ENCODE measurements at places on chromosomes 6 and 20.

DNA sequence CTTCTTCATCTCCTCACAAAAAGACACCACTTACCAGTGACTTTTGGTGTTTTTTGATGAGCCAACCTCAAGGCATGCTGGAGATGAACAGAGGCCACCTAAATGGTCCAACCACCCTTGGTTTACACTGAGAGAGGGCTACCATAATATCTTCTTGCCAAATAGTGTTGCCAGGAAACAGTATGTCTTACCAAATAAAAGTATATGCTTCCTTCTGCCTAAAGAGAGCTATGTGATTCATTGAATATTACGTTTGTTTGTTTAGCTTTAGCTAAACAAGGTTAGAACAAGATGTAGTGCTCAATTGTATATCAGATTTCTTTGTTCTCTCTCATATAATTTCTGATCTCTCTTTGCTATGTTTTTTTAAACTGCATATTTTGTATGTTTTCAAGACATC is 40.6 kb upstream of the BMP6 start:
- H3K4me1 ChIP-seq = no peaks in the 10 kb centered on the region
- no peaks in the 10 kb centered on the region for H3K27me3 ChIP-seq
- no peak for DNase-seq
- H3K4me3 ChIP-seq = no peak overlapping the region
- no peak overlapping the region for H3K27ac ChIP-seq
- no peaks in the 10 kb centered on the region for H3K36me3 ChIP-seq

- no peak for DNase-seq
- no peaks in the 10 kb centered on the region for H3K36me3 ChIP-seq
- no peak overlapping the region for H3K27ac ChIP-seq
- H3K4me3 ChIP-seq = no peak overlapping the region
- no peaks in the 10 kb centered on the region for H3K27me3 ChIP-seq
These were observed 246.8 kb upstream of the STXBP5 start for GRCh38 chr6:146957181-146958093.

GRCh38 chr20:44648579-44648978 is 2.9 kb downstream of the ADA start:
- H3K27me3 ChIP-seq = no peaks in the 10 kb centered on the region
- peaks cover 4% of the 10 kb centered on the region for H3K4me1 ChIP-seq
- H3K27ac ChIP-seq = no peak overlapping the region
- DNase-seq = no peak
- H3K36me3 ChIP-seq = no peaks in the 10 kb centered on the region

DNA sequence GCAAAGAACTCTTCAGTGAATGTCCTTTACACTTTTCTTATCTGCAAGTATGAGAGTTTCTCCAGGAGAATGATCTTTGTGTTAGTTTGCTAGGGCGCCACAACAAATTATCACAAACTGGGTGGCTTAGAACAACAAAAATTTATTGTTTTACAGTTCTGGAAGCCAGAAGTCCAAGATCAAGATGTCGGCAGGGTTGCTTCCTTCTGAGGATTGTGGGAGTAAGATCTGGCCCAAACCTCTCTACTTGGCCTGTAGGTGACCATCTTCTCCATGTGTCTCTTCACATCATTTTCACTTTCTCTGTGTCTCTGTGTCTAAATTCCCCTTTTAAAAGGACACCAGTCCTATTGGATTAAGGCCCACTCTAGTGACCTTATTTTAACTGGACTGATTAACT is 103.0 kb downstream of the ADTRP start:
- H3K4me1 ChIP-seq = no peaks in the 10 kb centered on the region
- no peaks in the 10 kb centered on the region for H3K36me3 ChIP-seq

DNA sequence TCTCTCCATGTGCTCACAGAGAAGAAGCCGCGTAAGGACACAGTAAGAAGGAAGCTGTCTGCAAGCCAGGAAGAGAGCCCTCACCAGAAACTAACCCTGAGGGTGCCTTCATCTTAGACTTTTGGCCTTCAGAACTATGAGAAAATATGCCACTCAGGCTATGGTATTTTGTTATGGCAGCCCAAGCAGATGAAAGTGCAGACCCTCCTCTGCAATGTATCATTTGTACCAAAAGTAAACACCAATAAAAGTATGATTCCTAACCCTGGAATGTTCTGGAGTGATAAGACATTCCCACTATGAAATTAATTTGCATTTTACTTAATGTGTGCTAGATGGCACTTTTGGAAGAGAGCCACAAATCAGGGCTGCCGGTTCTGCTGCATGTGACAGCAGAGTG is 594.3 kb downstream of the UTRN start:
- H3K4me1 ChIP-seq = no peaks in the 10 kb centered on the region
- no peak overlapping the region for H3K4me3 ChIP-seq
- DNase-seq = no peak

- peaks cover 53% of the 10 kb centered on the region for H3K4me1 ChIP-seq
- peak overlapping the region; percentile 43 for H3K27ac ChIP-seq
- H3K36me3 ChIP-seq = no peaks in the 10 kb centered on the region
- H3K27me3 ChIP-seq = no peaks in the 10 kb centered on the region
These were observed 76.9 kb downstream of the ANKRD6 start for GRCh38 chr6:89509777-89510281.

- H3K36me3 ChIP-seq = no peaks in the 10 kb centered on the region
- no peak overlapping the region for H3K4me3 ChIP-seq
- H3K27ac ChIP-seq = no peak overlapping the region
- H3K27me3 ChIP-seq = no peaks in the 10 kb centered on the region
These were observed 63.6 kb downstream of the IPCEF1 start for GRCh38 chr6:154292855-154293519.

GRCh38 chr6:157669747-157670216 is 153.3 kb upstream of the SNX9 start:
- no peaks in the 10 kb centered on the region for H3K27me3 ChIP-seq

DNA sequence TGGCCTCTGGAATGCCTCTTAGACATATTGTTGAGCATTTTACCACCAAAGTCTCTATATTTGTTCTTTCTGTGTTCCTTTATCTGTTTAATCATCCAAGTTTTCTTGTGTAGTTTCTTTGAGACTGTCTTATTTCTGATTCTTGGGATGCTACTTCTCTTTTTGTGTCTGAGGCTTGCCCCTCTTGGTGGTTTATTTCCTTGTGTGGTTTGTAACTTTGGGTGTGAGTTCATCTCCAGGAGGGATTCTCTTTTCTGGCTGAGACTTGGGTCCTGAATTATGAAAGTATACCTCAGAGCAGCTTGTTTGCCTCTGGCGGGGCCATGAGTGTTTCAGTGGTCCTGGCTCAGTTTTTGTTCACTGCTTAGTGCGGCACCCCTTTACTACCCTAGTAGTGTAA is 33.9 kb downstream of the PPARD start:
- peaks cover 44% of the 10 kb centered on the region for H3K4me1 ChIP-seq
- peak overlapping the region; percentile 87 for H3K27ac ChIP-seq
- H3K4me3 ChIP-seq = peak overlapping the region; percentile 59

- peaks cover 16% of the 10 kb centered on the region for H3K4me1 ChIP-seq
- peak overlapping the region; percentile 13 for H3K27ac ChIP-seq
- no peak for DNase-seq
- no peaks in the 10 kb centered on the region for H3K27me3 ChIP-seq
- no peaks in the 10 kb centered on the region for H3K36me3 ChIP-seq
These were observed 135.7 kb downstream of the BCAS1 start for GRCh38 chr20:53934421-53935343.

DNA sequence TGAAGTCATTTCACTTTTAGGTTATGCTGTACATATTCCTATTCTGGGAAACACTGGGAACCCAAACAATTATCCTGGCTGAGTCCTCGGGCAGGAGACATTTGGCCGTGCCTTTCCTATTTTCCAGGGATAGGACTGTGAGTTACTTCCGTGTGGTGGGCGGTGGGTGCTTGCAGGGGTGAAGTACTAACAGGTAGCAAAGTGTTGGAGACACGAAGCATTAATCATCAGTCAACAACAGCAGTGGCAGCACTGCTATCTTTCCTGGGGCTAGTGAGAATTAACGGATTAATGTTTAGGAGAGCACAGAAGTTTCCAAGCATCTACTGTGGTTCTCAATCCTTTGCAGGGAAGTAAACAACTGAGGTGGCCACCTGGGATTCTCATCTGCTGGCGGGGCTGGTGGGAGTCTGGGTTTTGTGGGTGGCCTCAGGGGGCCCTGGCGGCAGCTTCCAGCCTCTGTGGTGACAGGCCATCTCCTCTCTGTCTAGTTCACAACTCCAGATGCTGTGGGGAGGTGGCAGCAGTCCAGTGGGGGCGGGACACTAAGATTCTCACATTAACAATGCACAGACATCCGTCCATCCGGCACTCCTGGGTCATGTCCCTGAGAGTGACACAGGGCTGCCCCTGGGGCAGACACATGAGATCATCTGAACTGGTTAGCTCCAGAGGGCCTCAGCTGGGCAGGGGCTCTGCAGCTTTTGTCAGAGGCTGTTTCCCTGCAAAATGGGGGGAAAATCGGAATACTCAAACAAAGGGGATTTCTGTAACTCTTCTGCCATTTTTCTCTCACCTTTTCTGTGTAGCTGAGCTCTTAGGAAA is 90.9 kb downstream of the GJA10 start:
- no peak overlapping the region for H3K27ac ChIP-seq
- H3K4me3 ChIP-seq = no peak overlapping the region
- H3K36me3 ChIP-seq = no peaks in the 10 kb centered on the region
- no peaks in the 10 kb centered on the region for H3K27me3 ChIP-seq
- H3K4me1 ChIP-seq = peaks cover 7% of the 10 kb centered on the region

DNA sequence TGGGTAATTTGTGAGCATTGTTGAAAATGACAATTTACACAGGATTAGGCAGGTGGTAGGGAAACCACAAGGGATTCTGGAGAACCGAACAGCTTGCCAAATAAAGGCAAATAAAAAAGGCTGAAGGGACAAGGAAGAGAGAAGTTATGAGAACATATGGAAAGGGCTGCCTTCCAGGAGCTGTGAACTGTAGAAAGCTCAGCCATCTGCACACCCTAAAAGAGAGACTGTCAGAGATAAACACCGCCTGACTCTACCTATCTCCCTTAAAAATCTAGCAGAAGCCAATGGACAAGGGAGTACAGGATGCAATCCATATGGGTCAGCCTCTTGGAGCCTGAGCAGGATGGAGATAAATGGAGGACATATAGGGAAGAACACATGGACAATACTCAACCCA is 12.7 kb upstream of the SLC17A1 start:
- H3K27ac ChIP-seq = no peak overlapping the region
- H3K27me3 ChIP-seq = no peaks in the 10 kb centered on the region
- H3K36me3 ChIP-seq = no peaks in the 10 kb centered on the region
- no peak for DNase-seq

GRCh38 chr20:15854911-15855310 is 718.3 kb downstream of the KIF16B start:
- no peaks in the 10 kb centered on the region for H3K36me3 ChIP-seq
- no peaks in the 10 kb centered on the region for H3K4me1 ChIP-seq
- DNase-seq = no peak
- no peaks in the 10 kb centered on the region for H3K27me3 ChIP-seq
- no peak overlapping the region for H3K27ac ChIP-seq

DNA sequence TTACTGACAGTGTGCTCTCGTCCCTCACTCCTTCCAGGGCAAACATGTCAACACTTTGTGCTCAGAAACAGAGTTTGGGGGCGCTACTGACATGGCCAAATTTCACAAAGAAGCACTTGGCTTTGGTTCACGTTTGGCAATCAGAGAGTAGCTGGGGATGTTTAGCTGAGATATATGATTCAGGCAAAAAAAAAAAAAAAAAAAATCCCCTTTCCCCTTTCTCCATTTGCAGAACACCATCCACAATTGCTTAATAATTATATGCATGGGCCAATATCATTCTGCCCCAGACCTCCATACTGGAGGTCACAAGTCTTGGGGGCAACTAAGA is 128.4 kb upstream of the ADGRF1 start:
- no peak for DNase-seq
- no peak overlapping the region for H3K27ac ChIP-seq
- no peaks in the 10 kb centered on the region for H3K4me1 ChIP-seq
- H3K4me3 ChIP-seq = no peak overlapping the region

DNA sequence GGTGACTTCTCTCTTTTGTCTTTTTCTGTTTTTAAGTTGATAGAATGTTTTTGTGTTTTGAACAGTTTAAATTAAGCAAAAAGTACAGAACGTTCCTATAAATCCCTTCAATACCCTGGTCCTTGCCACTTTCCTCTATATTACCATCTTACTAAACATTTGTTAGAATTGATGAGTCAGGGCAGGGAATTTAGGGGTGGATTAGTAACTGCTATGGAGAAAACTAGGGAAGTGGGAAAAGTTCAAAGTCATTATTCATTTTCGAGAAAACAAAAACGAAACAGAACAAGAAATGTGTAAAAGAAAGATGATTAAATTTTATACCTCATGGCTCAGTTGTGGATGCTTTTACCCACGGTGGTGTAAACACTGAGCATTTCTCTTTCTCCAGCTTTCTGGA is 240.4 kb upstream of the SULF2 start:
- H3K27me3 ChIP-seq = no peaks in the 10 kb centered on the region
- no peak for DNase-seq
- no peaks in the 10 kb centered on the region for H3K36me3 ChIP-seq

GRCh38 chr6:5184218-5184617 is 76.5 kb downstream of the LYRM4 start:
- no peaks in the 10 kb centered on the region for H3K4me1 ChIP-seq
- no peak for DNase-seq
- H3K27ac ChIP-seq = no peak overlapping the region
- H3K27me3 ChIP-seq = no peaks in the 10 kb centered on the region
- no peaks in the 10 kb centered on the region for H3K36me3 ChIP-seq
- H3K4me3 ChIP-seq = no peak overlapping the region

DNA sequence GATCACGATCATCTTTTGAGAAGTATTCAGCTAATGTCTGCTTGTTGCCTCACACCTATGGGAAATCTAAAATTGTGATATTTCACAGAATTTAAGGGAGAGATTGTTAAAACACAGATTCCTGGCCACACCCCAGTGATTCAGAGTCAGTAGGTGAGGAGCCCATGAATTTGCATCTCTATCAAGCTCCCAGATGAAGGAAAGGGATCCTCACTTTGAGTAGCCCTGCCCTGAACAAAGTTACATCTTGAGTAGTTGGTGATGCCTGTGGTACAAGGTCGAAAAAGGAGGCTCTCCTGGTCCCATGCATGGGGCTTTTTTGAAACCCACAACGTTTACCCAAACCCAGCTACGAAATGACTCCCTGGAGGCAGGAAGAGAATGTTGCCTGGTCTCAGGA is 79.5 kb downstream of the PAK5 start:
- no peaks in the 10 kb centered on the region for H3K27me3 ChIP-seq
- H3K36me3 ChIP-seq = no peaks in the 10 kb centered on the region

GRCh38 chr6:17169291-17169690 is 67.4 kb downstream of the STMND1 start:
- H3K4me1 ChIP-seq = no peaks in the 10 kb centered on the region
- H3K27ac ChIP-seq = no peak overlapping the region
- no peaks in the 10 kb centered on the region for H3K27me3 ChIP-seq
- DNase-seq = no peak

- H3K27ac ChIP-seq = no peak overlapping the region
- no peaks in the 10 kb centered on the region for H3K4me1 ChIP-seq
- no peak for DNase-seq
- no peak overlapping the region for H3K4me3 ChIP-seq
- no peaks in the 10 kb centered on the region for H3K27me3 ChIP-seq
These were observed 114.9 kb downstream of the DCDC2 start for GRCh38 chr6:24242924-24243323.

- no peak for DNase-seq
- H3K4me3 ChIP-seq = no peak overlapping the region
- no peaks in the 10 kb centered on the region for H3K27me3 ChIP-seq
These were observed 58.0 kb downstream of the BACH2 start for GRCh38 chr6:90238496-90239266.
